ENCODE measurements at places on chromosomes 4 and X.

DNA sequence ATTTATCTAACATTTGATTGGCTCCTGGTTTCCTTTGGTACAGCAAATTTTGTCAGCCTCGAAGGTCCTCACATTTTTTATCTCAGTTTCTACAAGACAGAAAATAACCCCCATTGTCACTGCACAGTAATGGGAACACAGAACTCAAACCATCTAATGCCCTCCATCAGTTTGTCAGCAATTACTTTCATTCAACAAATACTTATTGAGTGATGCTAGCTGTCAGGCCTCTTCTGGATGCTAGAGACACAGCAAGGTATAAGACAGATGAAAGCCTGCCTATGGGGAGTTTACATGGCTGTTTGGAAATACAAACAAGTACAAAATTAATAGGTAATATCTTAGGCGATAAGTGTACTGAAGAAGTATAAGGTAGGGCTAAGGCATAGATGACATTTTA is 5.0 kb upstream of the HTN3 start:
- no peak for DNase-seq

DNA sequence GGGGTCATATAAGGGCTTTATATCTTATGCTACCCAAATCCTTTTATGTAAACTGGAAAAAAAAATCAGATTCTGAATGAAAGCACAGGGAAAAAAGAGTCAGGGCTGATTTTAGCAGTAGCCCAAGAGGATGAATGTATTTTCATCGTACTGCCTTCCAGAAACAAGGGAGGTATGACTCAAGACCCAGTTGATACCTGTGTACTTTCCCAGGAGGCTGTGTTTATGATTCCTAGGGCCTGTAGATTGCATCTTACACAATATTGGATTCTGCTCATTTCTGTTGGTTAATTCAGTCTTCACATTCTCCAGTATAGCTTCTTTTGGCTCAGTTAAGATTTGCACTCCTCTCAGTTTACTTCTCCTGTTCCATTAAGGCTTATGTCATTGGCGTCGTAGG is 127.9 kb upstream of the LIMCH1 start:
- no peak for DNase-seq

DNA sequence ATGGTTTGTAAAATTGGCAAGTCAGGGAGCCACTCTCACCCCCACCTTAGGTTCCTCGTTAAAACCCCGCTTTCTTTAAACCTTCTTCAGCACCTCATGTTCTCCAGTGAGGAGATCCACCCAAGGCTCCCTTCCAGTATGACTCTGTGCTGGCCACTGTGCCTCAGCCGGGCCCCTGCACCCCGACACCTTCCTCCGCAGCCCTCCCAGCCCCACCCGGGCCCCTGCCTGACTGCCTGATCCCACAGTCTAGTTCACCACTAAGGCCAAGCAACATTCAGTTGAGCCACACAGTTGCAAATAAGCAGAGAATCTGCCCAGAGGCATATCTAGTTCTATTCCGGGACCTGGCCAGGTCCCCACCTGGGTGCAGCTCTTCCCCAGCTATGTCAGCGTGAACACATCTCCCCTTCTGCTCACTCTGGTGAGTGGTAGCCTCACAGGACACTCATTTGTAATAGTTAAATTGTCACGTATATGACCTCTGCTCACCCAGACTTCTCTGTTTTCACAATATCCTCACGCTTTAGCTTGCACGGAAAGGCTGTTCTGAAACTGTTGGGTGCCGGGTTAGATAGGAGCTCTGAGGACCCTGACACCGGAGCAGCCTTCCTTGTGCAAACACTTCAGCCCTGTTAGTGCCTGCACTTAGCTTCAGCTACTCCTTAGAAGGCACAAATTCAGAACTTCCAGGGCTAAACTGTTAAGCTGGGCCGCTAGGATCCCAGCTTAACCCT is 146.8 kb downstream of the DCTD start:
- DNase-seq = no peak

DNA sequence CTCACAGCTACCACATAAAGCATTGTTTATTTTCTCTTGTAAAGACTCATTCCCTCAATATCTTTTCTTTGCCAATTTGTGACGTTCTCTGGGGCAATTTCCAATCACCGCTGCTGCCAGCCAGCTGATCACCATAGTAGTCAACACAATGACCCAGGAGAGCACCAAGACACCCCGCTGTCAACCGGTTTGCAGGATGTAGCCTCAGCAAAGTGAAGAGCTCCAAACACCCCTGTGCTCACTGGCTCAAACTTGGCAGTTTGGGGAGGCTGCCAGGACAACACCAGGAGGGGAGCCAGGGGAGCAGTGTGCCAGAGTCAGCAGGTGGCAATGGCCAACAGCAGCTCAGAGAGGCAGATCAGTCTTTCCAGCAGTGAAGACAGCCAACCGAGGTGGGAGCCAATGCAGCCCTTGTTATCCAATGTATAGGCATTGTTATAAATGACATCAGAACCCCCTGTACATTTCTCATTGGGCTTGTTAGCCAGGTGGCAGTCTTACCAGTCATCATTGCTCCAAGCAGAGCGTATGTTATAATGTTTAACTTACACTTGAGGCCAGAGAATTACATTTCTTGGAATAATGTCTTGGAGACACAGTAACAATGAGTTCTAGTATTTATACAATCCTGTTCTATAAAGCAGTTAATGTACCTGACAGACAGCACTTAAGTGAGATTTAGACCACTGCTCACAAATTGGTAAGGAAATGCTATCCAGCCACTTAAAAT is 274.9 kb upstream of the GK2 start:
- no peak for DNase-seq

DNA sequence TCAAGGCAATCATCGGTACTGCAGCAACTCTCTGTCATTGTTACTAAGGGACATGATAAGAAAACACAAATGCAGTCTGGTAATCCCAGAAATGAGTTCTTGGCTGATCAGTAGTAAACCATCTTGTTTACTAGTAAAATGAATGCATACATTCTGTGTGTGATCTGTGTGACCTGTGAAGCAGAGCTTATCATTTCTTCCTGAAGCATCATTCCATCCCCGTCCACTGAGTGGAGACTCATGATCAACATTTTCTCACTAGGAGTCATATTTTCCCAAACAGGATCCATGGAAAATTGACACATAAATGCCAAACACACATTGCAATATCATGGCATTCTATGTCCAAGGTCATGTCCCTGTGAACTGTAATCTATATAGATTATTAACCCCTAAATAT is 226.1 kb downstream of the ANKRD50 start:
- DNase-seq = no peak

DNA sequence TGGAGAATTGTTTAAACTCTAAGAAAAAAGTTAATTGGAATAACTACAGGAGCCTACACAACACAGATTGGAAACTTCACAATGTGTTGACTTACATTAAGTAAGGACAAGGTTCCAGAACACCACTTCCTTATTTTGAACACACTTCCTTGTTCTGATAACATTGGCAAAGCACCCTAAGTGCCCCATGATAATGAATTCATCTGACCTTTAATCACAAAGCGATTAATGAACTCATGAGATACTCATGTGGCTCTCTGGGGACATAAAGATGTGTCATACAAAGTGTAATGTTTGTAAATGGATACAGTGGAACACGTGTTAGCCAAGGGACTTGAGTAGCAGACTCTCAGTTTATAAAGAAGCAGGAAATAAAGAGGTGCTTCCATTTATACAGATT is 69.0 kb upstream of the ATOH1 start:
- DNase-seq = no peak
